ENCODE measurements at places on chromosomes 16 and 17.

GRCh38 chr17:51085150-51085805, 35.4 kb downstream of the SPAG9 start:
- DNase-seq = no peak

DNA sequence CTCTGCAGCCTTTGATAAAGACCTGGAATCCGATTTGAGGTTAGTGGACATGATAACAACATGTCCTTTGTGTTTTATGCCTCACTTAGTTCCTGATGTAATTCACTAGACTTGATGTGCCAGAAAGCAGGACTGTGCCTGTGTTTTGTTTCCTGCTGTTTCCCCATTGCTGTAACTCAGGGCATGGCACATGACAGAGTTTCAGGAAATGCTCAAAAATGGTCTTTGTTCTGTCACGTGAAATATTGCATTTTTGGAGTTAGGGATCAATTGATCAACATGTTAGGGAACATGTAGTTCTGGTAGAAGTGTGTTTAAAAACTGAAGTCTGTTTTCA, 32.8 kb downstream of the DHX38 start:
- no peak for DNase-seq

DNA sequence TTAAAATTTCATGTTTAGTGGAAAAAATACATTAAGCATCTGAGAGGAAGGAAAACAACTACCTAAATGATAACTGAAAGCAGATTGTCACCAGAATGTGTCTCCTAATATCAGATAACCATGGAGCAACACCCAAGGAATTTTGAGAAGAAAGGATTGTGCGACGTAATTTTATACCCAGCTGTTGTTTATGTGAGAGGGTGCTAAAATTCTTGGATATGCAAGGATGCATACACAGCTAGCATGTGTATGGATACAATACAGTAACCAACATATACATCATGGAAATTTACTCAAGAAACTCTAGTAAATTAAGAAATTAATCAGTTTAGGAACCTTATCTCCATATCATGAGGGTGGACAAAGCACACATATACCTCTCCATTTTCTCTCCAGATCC, 290.9 kb downstream of the HS3ST3A1 start:
- DNase-seq = no peak

GRCh38 chr17:48293319-48294019, 136.5 kb downstream of the SKAP1 start:
- no peak for DNase-seq

GRCh38 chr17:32281011-32281451, 15.4 kb downstream of the RHBDL3 start:
- DNase-seq = no peak

GRCh38 chr16:69318177-69318910, 7.2 kb downstream of the VPS4A start:
- DNase-seq = no peak

GRCh38 chr16:28321700-28322411, 29.5 kb downstream of the SBK1 start:
- DNase-seq = no peak

GRCh38 chr16:46970089-46970488, 3.4 kb downstream of the DNAJA2 start:
- DNase-seq = no peak

GRCh38 chr17:72816406-72816805, 276.1 kb downstream of the SLC39A11 start:
- DNase-seq = no peak

DNA sequence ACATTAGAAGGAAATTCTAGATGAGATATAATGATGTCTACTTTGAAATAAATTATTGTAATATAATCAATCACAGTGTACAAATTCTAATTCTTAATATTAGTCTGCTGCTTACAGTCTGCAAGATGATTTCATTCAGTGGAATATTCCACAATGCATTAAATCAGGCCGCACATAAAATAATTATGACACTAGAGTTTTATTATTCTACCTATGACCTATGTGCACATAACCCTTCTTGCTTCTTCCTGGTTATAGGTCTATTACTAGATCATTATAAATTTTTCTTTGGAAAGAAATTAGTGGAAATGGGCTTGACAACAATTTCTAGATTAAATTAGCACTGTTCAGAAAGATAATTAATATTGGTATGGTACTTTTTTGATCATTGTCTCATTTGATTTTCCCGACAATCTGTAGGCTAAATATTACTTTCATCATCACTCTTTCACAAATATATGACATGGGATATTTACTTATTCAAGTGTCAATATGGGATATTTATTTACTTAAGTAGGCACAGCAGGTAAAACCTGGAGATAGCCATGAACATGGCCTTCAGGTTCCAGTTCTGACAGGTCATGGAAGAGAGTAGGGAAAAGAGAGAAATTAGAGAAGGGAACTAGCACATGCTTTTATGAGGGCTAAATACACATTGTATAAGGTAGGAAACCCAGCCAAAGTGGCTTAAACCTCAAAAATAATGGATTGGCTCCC, 476.4 kb downstream of the TOX3 start:
- DNase-seq = no peak

GRCh38 chr16:76899767-76900166, 291.2 kb upstream of the MON1B start:
- DNase-seq = no peak

DNA sequence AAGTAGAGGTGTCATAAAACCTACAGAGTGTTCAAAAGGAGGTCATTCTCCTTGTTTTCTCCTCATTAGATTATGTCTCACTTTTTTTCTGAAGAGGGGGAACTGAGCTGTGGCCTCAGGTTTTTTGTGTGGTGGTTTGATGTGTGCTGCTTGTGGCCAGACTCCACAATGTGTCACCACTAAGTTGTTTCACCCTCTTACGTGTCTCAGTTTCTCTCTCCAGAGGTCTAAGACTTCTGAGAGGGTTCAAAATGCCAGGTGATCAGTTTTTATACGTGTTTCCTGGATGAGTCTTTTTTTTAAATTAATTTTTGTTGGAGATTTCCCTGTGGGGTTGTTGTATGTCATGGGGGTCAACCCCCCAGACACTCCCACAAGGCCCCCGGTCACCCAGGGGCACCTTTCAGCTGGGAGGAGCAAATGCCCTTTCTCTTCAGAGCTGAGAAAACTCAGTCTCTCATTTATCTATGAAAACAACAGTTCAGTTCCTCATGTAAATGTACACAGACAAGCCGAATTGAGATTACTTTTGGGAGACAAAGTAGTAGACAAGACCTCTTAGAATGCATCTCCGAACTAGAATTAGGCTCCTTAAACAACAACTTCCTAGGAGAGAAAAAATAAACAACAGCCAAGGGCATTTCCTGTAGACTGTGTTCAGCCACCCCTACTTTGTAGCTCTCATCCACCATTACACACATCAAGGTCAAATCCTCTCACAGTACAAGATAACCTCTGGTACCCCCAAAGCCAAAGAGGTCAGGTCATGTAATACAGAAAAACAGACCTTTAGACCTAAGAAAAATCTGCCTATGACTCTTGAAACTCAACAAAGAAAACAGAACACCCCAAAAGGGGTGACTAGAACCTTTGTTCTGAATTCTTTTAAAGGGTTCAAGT, 23.9 kb upstream of the TMEM98 start:
- no peak for DNase-seq

DNA sequence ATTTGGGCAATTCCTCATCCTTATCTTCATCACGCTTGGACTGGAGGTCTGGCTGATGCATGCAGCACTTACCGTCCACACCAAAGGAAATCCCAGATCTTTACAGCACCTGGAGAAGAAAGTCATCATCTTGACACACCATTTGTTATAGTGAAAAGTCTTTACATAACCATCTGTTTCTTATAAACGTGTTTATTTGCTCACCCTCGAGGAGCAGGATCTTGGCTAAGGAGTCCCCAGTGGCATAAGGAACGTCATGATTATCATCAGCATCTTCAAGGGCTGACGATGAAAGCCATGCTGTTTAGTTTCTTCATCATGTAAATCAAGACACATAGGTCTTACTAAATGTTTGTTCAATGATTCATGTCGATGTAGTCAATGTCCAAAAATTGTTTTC, 248.8 kb upstream of the ELAC2 start:
- DNase-seq = peak; percentile 33

DNA sequence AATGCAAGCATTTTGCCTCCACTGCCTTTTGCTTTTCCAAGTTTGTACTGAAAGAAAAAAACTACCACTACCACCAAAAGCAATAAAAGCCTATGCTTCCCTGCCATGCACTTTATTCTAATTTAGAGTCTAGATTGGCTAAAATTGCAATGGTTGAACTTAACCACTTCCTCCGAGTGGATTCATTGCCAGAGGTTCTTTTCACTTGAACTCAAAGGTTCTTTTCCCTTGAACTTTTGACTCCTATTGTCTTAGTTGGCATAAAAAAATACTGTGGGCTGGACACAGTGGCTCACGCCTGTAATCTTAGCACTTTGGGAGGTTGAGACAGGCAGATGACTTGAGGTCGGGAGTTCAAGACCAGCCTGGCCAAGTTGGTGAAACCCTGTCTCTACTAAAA, 319.8 kb upstream of the GOT2 start:
- no peak for DNase-seq

DNA sequence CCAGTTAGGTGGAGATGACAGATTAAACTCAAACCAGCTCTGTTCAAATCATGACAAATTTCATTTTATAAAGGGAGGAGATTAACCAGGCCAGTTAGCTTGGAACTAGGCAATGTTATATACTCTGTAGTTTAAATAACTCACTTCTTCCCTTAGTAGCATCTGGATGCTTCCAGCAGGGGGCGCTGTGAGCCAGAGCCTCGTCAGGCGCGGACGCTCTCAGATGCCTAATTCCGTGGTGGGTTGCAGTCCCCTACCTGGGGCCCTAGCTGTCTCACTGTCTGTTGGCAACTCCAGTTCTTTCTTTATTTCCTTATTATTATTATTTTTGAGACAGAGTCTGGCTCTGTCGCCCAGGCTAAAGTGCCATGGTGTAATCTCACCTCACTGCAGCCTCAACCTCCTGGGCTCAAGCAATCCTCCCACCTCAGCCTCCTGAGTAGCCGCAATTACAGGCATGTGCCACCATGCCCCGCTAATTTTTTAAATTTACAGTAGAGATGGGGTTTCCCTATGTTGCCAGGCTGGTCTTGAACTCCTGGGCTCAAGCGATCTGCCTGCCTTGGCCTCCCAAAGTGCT, 17.3 kb upstream of the WFDC1 start:
- no peak for DNase-seq

- DNase-seq = no peak
Observed at GRCh38 chr17:53135969-53136368, 686.8 kb upstream of the KIF2B start.

DNA sequence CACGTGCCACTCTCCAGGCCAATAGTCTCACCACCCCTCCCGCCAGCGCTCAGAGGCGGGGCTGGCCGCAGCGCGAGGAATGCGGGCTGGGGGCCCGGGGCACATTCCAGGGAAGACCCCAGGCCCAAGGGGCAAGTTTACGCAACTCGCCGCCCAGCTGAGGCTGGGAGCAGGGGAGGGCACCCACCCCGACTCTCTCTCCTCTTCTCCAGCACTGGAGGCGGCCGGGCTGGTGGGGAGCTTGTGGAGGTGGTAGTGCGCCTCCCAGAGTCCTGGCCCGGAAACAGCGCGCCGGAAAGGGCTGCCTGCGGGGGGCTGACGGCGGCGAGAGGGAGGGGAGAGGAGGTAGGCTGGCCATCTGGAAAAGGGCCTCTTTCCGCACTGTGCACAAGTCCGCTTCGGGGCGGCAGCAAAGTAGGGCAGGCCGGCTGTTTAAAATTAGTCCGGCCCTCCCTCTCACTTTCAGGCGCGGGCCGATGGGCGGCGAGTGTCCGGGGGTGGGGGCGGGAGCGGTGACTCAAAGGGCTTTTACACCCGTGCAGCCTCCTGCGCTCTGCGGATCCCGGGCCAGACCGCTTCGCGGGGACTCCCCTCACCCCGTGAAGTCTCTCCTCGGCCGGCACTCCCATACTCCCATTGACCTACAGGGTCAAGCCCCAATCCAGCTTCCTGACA, 1.1 kb downstream of the FHOD1 start:
- peak; percentile 77 for DNase-seq

DNA sequence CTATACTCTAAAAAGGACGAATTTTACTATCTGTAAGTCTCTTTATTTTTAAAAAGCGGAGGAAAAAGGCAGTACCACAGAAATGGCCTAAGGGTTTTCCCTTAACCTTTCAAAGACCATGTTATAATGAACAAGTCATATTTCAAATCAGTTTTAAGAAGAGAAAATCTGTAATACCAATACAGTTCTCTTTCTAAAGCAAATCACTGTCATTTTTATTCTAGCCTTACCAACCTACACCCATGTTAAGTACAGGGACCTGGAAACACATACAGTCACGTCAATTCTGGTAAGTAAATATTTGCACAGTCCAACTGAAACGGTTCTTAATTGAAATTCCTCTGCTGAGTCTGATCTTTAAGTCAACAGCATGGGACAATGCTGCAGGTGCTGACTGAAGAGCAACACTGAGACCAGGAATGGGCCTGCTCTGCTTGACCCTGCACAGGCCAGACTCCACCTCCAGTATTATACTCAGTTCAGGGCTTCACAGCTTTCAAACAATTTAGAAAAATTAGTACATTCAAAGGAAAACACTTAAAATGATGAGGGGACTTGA, 20.2 kb downstream of the MBTPS1 start:
- DNase-seq = no peak

GRCh38 chr16:25063102-25063501, 47.9 kb upstream of the ARHGAP17 start:
- DNase-seq = no peak

- DNase-seq = peak; percentile 51
Observed at GRCh38 chr17:41773190-41773588, 13.3 kb downstream of the JUP start.

- DNase-seq = no peak
Observed at GRCh38 chr16:86242244-86243122, 267.8 kb upstream of the FOXF1 start.

- no peak for DNase-seq
Observed at GRCh38 chr16:48047720-48048119, 108.1 kb downstream of the ABCC12 start.

GRCh38 chr16:23914946-23915530, 79.3 kb downstream of the PRKCB start:
- DNase-seq = no peak

DNA sequence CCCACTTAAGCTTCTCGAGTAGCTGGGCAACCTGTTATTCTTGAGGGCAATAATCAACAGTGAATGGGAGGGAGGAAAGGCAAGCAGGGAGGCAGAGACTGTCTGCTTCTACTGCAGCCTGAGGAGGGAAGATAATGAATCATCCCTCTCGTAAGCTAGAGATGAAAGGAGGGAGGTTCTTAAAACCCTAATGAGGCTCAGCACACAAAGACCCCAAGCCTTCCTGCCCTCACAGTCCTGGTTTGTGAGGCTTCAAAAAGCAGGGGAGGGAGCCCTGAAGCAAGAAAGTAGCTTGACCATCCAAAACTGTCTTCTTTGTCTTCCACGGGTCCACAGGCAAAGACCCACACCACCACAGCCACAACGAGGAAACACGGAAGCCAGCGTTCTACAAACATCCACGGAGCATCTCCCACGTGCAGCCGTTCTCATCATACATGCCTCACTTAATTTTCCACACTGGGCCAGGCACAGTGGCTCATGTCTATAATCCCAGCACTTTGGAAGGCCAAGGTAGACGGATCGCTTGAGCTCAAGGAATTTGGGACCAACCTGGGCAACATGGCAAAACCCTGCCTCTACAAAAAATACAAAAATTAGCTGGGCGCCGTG, 1.8 kb downstream of the PIK3R5 start:
- no peak for DNase-seq

- DNase-seq = no peak
Observed at GRCh38 chr17:41860254-41860931, 4.8 kb downstream of the KLHL11 start.

GRCh38 chr16:60648290-60648689, 1387.9 kb downstream of the CDH8 start:
- no peak for DNase-seq

GRCh38 chr17:27471321-27472269, 15.3 kb downstream of the KSR1 start:
- no peak for DNase-seq

Data from skeletal muscle cell (primary cell).